ENCODE measurements at places on chromosomes 7 and 10.

GRCh38 chr10:79159141-79159651, 90.4 kb downstream of the ZMIZ1 start:
- no peak for DNase-seq

DNA sequence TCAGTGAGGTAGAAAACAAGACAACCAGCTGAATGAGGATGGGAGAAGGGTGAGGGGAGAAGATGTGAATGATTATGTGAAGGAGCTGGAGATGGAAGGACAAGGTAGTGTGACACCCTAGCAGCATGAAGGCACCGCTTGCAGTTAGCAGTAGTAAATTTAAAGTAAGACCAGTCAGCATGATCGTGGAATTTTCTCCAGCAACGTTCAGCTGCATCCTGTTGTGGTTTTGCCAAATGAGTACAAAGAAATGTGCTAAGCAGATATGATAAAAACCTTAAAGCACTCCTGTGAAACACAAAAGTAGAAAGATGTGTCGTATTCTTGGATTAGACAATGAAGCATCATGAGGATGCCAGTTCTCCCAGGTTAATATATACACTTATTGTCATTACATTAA, 34.1 kb upstream of the IFRD1 start:
- no peak for DNase-seq

- no peak for DNase-seq
Observed at GRCh38 chr7:123423622-123424021, 110.8 kb downstream of the IQUB start.

DNA sequence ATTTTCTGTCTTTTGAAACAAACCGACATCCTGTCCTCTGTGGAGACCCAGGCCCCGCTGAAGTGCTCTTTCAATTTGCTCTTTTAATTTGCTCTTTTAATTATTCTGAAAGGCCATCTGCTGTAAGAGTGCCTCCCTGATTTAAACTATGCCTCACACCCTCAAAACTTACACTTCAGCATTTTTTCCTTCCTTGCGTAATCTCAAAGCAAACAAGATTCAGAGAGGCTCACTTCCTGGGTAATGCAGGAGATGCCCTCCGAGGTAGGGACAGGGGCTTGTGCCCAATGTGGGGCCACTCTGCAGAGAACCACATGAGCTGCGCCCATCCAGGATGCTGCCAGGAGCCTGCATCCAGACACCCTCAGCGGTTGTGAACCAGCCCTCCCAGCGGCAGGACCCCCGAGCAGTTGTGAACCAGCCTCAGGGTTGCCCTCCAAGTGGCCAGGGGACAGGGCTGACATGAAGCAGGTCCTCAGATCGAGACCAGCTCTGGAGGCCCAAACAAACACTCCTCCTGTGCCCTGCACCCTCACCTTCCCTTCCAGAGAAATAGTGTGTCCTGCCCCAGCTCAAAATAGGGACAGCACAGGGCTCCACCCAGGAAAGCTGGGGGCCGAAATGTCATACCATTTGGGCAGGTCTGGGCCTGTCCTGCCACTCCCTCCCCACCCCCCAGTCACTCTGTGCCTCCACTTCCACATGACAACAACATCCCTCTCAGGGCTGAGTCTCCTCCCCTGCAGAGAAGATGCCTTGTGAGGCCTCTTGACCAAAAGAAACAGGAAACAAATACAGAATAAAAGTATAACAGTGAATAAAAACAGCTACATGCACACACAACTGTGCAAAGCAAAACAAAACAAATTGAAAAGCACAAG, 190.4 kb downstream of the PTPRN2 start:
- no peak for DNase-seq

DNA sequence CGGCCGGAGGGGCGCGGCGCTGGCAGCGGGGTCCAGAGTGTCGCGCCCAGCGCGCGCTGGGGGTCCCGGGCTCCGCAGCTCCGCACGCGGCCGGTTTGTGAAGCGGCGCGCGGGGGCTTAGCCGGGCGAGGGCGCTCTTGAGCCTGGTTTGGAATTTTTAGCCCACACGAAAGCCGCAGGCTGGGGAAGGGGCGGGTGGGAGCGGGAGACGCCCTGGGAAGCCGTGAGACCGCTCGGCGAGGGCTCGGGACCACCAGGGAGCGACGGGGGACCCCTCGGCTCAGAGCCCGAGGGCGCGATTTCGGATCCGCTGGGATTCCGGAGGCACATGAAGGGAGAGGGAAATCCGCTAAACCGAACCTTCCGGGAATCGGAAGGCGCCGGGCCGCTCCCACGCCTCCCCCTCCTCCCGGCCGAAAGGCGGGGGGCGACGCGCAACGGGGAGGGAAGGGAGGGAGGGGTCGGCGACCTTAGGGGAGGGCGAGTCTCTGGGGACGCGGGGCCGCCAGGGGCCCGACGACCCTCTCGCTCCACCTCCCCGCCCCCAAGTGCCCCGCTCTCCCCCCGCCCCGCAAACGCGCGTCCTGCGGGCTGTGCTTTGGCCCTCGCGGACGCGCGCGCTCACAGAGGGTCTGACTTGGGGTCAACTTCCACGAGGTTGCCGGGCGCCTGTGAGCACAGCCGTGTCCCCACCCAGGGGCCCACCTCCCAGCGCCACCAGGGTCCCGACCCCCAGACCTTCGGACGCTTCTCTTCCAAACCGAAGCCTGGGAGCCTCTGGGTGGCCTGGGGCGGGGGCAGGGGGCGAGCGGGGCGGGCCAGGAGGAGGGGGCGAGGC, 5.1 kb upstream of the ELFN1 start:
- DNase-seq: peak; percentile 43
